CD4-positive, alpha-beta T cell treated with Interleukin-17A for 1 hour (primary cell): ENCODE measurements at places on chromosomes 12 and 14.

DNA sequence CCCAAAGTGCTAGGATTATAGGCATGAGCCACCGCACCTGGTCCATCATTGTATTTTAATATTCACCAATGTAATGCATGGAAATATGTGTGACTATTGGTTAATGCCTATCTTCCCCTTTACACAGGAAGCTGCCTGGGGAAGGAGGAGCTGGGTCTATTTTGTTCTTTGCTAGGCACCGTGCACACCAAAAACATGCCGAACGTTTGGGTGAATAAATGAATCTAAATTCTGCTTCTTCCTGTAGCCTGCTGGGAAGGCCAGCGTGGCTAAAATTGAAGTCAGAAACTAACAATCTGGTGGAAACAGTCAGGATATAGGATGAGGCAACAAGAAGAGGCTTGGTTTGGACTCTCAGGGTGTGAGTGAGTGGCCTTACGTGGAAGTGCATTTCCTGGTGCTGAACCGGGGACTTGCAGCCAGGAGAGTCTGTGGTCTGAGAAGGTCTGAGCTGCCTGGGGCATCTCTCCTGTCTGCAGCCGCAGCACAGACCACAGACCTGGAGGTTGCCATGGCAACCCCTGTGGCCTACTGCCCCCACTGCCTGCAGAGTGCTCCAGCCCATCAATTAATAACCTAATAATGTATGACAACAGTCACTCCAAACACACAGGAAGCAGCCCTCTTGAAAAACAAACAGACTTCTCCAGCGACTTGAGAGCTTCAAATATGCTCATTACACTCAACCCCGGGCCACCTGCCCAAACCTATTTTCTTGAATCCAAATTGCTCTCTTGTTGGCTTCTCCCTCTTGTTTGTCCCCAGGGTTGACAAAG lies 5.5 kb upstream of the GPR68 start:
- peak; percentile 75 for DNase-seq

DNA sequence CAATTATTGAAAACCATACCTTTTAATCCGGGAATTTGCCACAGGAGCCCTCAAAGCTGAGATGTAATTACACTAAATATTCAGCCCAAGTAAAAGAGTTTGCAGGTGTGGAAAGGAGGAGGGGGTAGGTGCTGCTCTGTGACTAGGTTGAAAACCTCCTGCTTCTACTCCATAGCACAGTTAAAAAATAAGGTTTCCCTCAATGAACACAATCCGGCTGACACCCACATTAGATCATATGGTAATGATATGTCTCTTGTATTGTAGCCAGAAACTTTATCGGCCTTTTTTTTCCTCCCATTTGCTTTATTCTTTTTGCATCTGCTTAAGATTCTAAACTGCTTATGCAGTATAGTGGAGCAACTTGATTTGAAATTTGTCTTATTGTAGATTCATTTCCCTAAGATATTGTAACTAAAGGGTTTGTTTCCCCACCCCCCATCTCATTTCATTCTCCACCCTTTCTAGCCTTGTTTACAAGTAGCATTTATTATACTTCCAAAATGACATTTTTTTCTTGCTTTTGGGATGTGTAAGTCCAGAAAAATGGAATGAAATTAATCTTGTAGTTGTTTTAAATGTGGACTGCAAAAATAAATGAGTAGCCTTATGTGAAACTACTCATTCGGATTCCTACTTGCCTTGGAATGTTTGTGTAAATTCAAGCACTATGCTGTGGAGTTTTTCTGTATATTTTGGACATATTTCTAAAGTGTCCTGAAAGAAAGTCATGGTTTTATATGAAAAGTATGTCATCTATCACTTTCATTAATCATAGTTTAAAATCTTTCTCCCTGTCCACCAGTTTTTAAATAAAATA lies at the start of gene DCN:
TSS of gene DCN (minus strand) at position 182 of the 820 bp plus-strand sequence. CDS start 4,265 bp downstream, outside the sequence.
- no peak for DNase-seq

DNA sequence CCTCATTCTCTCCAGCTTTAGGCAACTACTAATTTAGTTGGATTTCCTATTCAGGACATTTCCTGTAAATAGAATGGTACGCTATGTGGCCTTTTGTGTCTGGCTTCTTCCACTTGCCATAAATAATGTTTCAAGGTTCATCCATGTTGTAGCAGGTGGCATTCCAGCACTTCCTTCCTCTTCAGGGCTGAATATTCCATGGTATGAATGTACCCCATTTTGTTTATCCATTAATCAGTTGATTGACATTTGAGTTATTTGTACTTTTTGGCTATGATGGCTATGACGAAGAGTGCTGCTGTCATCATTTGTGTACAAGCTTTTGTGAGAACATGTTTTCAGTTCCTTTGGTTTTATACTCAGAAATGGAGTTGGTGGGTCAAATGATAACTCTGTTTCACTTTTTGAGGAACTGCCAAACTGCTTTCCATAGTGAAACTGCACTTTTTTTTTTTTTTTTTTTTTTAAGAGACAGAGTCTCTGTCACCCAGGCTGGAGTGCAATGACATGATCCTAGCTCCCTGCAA lies 6.5 kb upstream of the CDK2AP1 start:
- peak; percentile 23 for DNase-seq

DNA sequence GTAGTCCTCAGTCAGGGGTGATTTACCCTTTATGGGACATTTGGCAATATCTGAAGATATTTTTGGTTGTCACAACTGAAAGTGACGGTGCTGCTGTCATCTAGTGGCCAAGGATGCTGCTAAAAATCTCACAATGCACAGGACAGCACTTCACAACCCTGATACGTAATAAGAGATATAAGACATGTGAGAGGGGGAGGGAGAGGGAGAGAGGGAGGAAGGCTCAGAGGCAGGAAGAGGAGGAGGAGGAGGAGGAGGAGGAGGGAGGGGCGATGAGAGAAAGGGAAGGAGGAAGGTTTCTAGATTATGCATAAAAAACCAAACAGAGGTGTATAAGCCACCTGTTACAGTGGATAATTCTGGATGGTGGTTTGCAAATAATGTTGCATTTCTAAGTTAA lies 14.3 kb downstream of the MYL2 start:
- DNase-seq, result no peak

DNA sequence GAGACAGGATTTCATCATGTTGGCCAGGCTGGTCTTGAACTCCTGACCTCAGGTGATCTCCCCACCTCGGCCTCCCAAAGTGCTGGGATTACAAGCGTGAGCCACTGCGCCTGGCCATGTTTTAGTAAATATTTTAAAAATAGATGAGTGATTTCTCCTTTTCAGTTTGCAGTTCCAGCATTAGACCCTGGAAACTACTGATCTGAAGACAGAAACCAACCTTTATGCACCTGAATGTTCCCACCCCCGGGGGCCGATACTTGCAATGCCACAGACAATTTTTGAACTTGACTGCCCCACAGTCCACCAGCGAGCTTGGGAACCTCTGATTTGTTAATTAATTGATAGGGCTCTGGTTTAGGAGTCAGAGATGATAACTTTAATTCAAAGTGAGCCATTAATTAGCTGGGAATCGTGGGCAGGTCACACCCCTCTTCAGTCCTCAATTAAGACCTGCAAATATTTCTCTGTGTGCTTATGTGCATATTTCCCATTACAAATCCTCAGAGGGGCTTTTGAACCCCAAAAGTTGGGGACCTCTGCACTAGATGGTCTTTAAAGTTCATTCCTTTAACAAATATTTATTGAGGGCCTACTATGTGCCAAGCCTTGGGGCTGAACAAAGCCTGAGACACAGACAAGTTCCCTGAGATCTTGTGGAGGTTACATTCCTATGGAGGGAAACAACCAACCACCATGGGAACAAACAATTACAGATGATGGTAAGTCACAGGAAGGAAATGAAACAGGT lies 4.1 kb upstream of the TMEM120B start:
- DNase-seq, result no peak
